Vein endothelial cell (primary cell): ENCODE measurements at places on chromosomes 4 and X. TPM values are rescaled to one million over a fixed set of nuclear protein-coding genes. Genes with fewer than 3 reads are reported as not detected.

GPRASP2 gene
- 11.5 and 13.1 TPM in 2 replicates for total RNA-seq

F8A3 gene
- 3.0 and 3.9 TPM in 2 replicates for total RNA-seq

ABCG2 gene
- total RNA-seq: 36.7 and 40.2 TPM in 2 replicates

ARSD gene
- total RNA-seq: 18.7 and 27.4 TPM in 2 replicates

SLC10A3 gene
- total RNA-seq: 29.9 and 33.6 TPM in 2 replicates

CFAP99 gene
- 0.19 TPM in 1 of 2 replicates, not detected in the other for total RNA-seq

MAGEA2B gene
- not detected in 2 replicates for total RNA-seq

STBD1 gene
- 0.98 and 1.7 TPM in 2 replicates for total RNA-seq

SPACA5B gene
- not detected in 2 replicates for total RNA-seq

ADH4 gene
- total RNA-seq: not detected in 2 replicates

VSIG1 gene
- total RNA-seq: 0.65 and 5.1 TPM in 2 replicates

MEPE gene
- not detected in 2 replicates for total RNA-seq

ARHGEF9 gene
- total RNA-seq: 12.1 and 13.9 TPM in 2 replicates

CORIN gene
- total RNA-seq: 0.33 TPM in 1 of 2 replicates, not detected in the other

ANAPC4 gene
- total RNA-seq: 17.0 and 26.8 TPM in 2 replicates

EXOC1L gene
- not detected in 2 replicates for total RNA-seq

ETDB gene
- not detected in 2 replicates for total RNA-seq

TFE3 gene
- 30.4 and 31.7 TPM in 2 replicates for total RNA-seq

RBMXL3 gene
- not detected in 2 replicates for total RNA-seq

IL1RAPL2 gene
- not detected in 2 replicates for total RNA-seq

SPANXA2 gene
- not detected in 2 replicates for total RNA-seq

WDFY3 gene
- 145 and 181 TPM in 2 replicates for total RNA-seq

SSX5 gene
- not detected in 2 replicates for total RNA-seq

DIPK2B gene
- 104 and 141 TPM in 2 replicates for total RNA-seq
